Gastrocnemius medialis (tissue), 4 donors: ENCODE measurements at places on chromosomes 12 and 14. TPM values are rescaled to one million over a fixed set of nuclear protein-coding genes. Genes with fewer than 3 reads are reported as not detected.
A peak's percentile ranks its signal among the peaks of the same experiment; 100 is the strongest.

Gene TBX5
- total RNA-seq, result not detected

- H3K4me3 ChIP-seq, result no peak overlapping the region
- no peaks in the 10 kb centered on the region for H3K36me3 ChIP-seq
- H3K4me1 ChIP-seq, result no peaks in the 10 kb centered on the region
- DNase-seq, result no peak
Observed at GRCh38 chr14:71365361-71365760, 458.1 kb downstream of the PCNX1 start.

- no peaks in the 10 kb centered on the region for H3K36me3 ChIP-seq
- H3K27ac ChIP-seq, result no peak overlapping the region
- no peaks in the 10 kb centered on the region for H3K4me1 ChIP-seq
Observed at GRCh38 chr14:51939226-51939625, 50.1 kb upstream of the RTRAF start.

Gene GPRC5A
- 0.56 TPM for total RNA-seq

Gene LRIG3
- total RNA-seq, result 14.7 TPM

DNA sequence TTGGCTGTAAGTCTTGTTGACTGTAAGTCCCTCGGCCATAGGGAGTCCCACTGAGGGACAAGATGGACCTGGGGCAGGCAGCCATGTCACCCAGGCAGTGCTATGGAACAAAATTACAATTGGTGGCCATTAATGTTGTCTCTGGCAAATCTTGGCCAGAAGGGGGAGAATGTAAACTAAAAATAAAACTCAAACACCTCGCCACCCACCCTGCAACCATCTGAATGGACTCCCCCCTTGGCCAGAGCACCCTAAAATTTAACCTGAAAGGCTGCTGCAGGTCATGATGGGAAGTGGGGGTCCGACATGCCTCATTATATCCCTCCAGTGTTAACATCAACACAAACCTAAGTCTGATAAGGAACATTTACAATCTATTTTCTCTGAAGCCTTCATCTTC is 8.2 kb downstream of the SLC22A17 start:
- no peak overlapping the region for H3K4me3 ChIP-seq
- no peak overlapping the region for H3K27ac ChIP-seq
- no peaks in the 10 kb centered on the region for H3K4me1 ChIP-seq
- H3K27me3 ChIP-seq, result no peaks in the 10 kb centered on the region

GRCh38 chr14:35344107-35344807 is 52.1 kb downstream of the PSMA6 start:
- H3K27ac ChIP-seq, result no peak overlapping the region
- H3K4me1 ChIP-seq, result peaks cover 21% of the 10 kb centered on the region
- DNase-seq, result no peak
- H3K27me3 ChIP-seq, result no peaks in the 10 kb centered on the region
- no peak overlapping the region for H3K4me3 ChIP-seq

GRCh38 chr14:101367421-101368261 is 193.7 kb upstream of the DIO3 start:
- peaks cover 13% of the 10 kb centered on the region for H3K27me3 ChIP-seq
- DNase-seq, result no peak
- H3K36me3 ChIP-seq, result no peaks in the 10 kb centered on the region
- no peak overlapping the region for H3K27ac ChIP-seq
- H3K4me1 ChIP-seq, result no peaks in the 10 kb centered on the region
- H3K4me3 ChIP-seq, result no peak overlapping the region

DNA sequence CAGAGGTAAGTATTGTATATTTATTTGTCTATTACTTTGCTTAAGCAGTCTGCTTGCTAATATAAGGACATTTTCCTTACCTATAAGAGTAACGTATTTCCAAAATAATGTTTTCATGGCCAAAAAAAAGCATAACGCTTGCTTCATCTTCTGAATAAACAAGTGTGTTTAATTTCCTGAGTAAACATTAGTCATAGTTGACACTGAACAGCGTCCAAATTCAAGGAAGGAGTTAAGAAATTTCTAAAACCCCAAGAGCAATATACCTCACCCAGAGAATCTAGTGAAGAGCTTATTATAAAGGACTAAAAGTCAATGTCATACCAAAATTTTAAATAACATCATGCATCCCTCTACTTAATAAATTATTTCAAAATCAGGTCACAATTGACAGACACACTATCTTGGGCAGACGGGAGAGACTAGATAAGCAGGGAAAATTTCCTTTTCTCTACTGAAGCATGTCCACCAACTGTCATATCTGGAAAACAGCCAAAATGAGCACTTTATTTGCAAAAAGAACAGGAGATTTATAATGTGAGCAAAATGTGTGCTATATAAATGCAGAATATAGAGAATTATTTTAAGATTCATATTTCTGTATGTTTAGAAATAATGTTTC is 25.1 kb downstream of the ANKS1B start:
- peaks cover 27% of the 10 kb centered on the region for H3K4me1 ChIP-seq
- DNase-seq, result no peak
- no peaks in the 10 kb centered on the region for H3K36me3 ChIP-seq
- H3K27me3 ChIP-seq, result no peaks in the 10 kb centered on the region
- H3K4me3 ChIP-seq, result peak overlapping the region; percentile 32

GRCh38 chr14:62329427-62329826 is 567.2 kb downstream of the SNAPC1 start:
- no peaks in the 10 kb centered on the region for H3K4me1 ChIP-seq
- no peak for DNase-seq
- no peak overlapping the region for H3K27ac ChIP-seq
- no peaks in the 10 kb centered on the region for H3K27me3 ChIP-seq

Gene PLEKHD1
- not detected for total RNA-seq

Gene STON2
- 198 TPM for total RNA-seq

Gene NANOG
- 0.10 TPM for total RNA-seq

- H3K36me3 ChIP-seq, result no peaks in the 10 kb centered on the region
- peaks cover 5% of the 10 kb centered on the region for H3K4me1 ChIP-seq
- H3K27me3 ChIP-seq, result no peaks in the 10 kb centered on the region
- H3K4me3 ChIP-seq, result no peak overlapping the region
- no peak overlapping the region for H3K27ac ChIP-seq
Observed at GRCh38 chr14:53156238-53156637, 3.1 kb upstream of the DDHD1 start.

GRCh38 chr12:51980051-51980808 is 26.5 kb upstream of the TAMALIN start:
- H3K4me3 ChIP-seq, result no peak overlapping the region
- peak; percentile 52 for DNase-seq
- H3K27me3 ChIP-seq, result no peaks in the 10 kb centered on the region
- H3K27ac ChIP-seq, result no peak overlapping the region

DNA sequence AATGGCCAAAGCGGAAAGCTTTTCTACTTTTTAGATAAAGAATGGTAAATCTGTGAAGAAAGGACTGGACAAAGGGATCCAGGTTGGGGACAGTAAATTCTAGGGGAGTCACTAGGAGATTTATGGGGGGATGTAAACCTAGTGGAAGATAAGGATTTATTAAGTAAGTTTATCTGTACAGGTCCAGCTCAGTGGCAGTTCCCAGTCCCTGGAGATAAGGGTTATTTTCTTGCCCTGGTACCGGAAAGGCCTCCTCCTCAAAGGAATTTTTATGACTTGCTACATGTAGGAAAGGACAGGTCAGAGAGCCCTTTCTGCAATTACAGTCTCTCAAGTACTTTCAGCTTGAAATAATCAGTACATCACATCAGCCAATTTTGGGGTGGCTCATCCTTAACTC is 72.6 kb upstream of the BICD1 start:
- DNase-seq, result no peak
- no peaks in the 10 kb centered on the region for H3K36me3 ChIP-seq
- no peak overlapping the region for H3K4me3 ChIP-seq
- no peaks in the 10 kb centered on the region for H3K27me3 ChIP-seq

GRCh38 chr14:51668870-51669269 is 17.2 kb downstream of the FRMD6 start:
- no peaks in the 10 kb centered on the region for H3K36me3 ChIP-seq
- H3K4me1 ChIP-seq, result no peaks in the 10 kb centered on the region
- no peak overlapping the region for H3K27ac ChIP-seq

- H3K27me3 ChIP-seq, result no peaks in the 10 kb centered on the region
- peak overlapping the region; percentile 36 for H3K4me3 ChIP-seq
- peaks cover 24% of the 10 kb centered on the region for H3K4me1 ChIP-seq
- DNase-seq, result peak; percentile 27
- no peaks in the 10 kb centered on the region for H3K36me3 ChIP-seq
Observed at GRCh38 chr12:1662761-1663439, 28.0 kb upstream of the ADIPOR2 start.

DNA sequence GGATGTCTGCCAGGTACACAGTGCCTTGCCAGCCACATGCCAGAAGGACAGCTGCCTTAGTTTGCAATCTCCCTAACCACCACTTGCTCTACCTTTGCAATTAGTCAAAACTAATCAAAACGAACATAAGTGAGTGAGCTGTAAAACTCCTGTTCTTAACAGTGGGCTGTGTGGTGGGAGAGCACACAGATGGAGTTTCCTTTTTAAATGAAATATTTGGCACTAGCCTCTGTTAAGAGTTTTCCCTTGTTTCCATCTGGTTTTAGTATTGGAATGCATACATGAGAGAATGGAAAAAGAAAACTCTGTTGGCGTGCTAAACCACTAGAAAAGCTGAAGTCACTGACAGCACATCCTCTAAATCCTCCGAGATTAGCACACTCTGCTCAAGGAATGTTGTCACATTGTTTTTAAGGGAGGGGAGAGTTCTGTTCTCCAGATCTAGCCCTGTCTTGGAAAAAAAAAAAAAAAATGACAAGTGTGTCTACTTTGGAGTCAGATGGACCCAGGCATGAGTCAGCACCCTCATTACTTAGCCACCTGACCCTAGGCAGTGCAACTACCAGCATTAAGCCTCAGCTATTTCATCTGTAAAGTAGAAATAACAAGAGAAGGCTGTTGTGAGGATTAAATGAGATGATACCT is 83.9 kb downstream of the STXBP6 start:
- peak; percentile 16 for DNase-seq
- no peaks in the 10 kb centered on the region for H3K36me3 ChIP-seq
